ENCODE measurements at places on chromosomes 7 and 10.

GRCh38 chr7:98295467-98296192 lies 14.1 kb downstream of the BRI3 start:
- no peak for DNase-seq

- no peak for DNase-seq
Measured at GRCh38 chr10:5987747-5988146, 10.4 kb upstream of the IL15RA start.

GRCh38 chr10:9833942-9834341 lies 1183.7 kb upstream of the CELF2 start:
- DNase-seq = no peak

- DNase-seq = no peak
Measured at GRCh38 chr7:19464241-19464640, 244.6 kb downstream of the POLR1F start.

- no peak for DNase-seq
Measured at GRCh38 chr10:90865401-90865800, 6.4 kb upstream of the RPP30 start.

- DNase-seq = no peak
Measured at GRCh38 chr7:27151931-27152815, at the start of gene HOXA3. Gene HOXA3, minus strand, starts transcription at chr7:27152583. Its CDS starts 41,943 bp downstream, at chr7:27110640.

DNA sequence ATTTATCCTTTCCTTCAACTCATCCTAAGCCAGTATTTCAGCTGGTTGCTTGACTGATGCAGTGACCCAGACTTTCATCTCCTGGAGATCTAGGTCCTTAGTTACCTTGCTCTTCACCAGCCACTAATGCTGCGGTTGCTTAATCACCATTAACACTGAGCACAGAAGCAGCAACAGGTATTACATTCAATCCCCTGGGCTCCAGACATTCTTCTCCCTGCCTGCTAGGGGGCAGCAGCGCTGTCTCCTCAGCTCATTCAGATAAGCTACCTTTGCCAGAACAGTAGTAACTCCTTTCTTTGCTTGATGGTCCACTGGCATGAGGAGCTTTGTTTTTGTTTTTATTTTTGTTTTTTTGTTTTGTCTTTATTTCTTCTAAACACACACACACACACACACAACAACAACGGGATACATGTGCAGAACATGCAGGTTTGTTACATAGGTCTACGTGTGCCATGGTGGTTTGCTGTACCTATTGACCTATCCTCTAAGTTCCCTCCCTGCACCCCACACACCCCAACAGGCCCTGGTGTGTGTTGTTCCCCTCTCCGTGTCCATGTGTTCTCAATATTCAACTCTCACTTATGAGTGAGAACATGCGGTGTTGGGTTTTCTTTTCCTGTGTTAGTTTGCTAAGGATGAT lies 1043.2 kb upstream of the C7orf33 start:
- peak; percentile 6 for DNase-seq

DNA sequence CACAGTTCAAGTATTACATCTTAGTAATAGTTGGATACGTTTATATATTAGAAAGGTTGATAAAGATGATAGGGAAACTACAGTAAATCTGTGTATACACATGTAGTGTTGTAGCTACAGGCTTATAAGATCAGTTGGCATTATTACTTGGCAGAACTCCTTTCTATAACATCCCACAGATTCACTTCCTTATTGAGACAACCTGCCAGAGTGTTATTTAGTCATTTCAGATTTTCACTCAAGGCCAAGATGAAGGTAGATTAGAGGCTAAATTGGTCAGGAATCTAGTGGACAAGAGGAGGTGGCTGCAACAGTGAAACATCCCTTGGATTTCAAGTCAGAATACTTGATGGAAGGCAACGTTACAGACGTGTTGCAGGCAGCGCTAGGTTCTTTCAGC lies 63.0 kb downstream of the PAPSS2 start:
- DNase-seq = no peak

DNA sequence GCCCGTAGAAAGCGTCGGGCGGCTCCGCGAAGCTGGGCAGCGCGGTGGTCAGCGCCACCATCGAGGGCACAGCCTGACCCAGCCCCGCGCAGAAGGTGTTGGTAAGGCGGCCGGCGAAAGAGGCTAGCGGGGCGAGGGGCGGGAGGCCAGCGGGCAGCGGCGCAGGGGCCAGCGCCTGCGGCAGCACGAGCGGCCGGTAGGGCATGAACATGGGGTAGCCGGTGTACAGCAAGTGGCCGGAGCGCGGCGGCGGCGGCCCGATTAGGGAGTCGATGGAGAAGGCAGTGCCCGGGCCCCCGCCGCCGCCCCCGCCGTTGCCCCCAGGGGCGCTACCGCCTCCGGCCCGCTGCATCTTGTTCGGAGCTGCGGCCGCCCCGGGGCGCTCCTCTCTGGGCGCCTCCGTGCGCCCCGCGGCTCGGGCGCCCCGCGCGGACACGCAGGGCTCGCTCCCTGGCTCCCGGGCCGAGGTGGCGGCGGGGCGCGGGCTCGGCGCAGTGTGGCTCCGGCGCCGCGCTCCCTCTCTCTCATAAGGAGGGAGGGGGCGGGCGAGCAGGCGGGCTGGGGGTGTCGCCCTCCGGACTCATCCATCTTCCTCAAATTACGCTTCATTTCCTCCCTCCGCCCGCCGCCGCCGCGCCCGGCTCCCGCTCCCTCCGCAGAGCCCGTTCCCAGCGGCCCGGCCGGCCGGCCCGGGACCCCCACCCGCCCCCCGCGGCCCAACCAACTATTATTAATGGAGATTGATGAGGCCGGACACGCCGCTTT lies at the start of gene GBX1:
Gene GBX1, minus strand, starts transcription at position 498 of the 765 bp plus-strand sequence. Its CDS starts 146 bp downstream, at position 352.
- no peak for DNase-seq

- DNase-seq = no peak
Measured at GRCh38 chr7:25084821-25085220, 40.2 kb downstream of the CYCS start.

DNA sequence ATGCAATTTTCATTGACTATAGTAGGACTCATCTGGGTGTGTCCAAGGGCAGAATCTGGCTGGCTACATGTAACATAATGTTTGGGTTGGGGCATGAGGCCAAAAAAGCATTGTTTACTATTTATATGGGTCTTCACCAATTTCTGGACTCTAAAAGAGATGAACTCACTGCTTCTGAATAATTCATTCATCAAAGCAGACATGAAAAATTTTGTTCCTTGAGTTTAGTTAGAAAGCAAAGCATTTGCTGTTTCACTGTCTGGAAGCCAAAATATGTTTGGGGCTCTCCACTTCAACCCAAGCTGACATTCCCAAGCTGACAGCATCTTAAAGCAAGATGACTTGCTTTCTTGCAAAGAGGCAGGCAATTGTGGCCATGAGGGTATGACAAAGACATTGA lies 670.6 kb downstream of the SUGCT start:
- no peak for DNase-seq

DNA sequence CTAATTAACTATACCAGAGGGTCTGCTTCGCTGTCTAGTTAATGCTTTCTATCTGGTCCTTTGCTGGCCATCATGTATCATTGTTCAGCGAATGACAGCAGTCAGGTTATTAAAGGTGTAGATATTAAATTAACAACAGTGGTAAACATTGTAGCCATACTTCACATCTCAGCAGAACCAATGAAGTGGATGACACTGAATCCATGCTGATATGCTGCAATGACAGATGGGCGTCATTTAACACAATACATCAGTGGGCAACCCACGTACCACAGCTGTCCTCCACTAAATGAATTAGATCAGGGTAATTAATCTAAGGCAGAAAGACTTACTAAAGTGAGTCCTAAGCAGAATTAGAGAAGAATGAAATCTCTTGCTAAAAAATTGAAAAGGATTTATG lies 767.2 kb downstream of the NXPH1 start:
- no peak for DNase-seq

- DNase-seq = no peak
Measured at GRCh38 chr7:45892407-45893035, 4.2 kb downstream of the IGFBP1 start.

Measured in H54 (cell line).